Kidney epithelial cell (primary cell): ENCODE measurements at places on chromosomes 5 and 9. TPM values are rescaled to one million over a fixed set of nuclear protein-coding genes. Genes with fewer than 3 reads are reported as not detected.
A peak's percentile ranks its signal among the peaks of the same experiment; 100 is the strongest.

The DRD1 gene
- total RNA-seq, result 0.07 TPM in 1 of 2 replicates, not detected in the other

The CDC20B gene
- 0.27 TPM in 1 of 2 replicates, not detected in the other for total RNA-seq

DNA sequence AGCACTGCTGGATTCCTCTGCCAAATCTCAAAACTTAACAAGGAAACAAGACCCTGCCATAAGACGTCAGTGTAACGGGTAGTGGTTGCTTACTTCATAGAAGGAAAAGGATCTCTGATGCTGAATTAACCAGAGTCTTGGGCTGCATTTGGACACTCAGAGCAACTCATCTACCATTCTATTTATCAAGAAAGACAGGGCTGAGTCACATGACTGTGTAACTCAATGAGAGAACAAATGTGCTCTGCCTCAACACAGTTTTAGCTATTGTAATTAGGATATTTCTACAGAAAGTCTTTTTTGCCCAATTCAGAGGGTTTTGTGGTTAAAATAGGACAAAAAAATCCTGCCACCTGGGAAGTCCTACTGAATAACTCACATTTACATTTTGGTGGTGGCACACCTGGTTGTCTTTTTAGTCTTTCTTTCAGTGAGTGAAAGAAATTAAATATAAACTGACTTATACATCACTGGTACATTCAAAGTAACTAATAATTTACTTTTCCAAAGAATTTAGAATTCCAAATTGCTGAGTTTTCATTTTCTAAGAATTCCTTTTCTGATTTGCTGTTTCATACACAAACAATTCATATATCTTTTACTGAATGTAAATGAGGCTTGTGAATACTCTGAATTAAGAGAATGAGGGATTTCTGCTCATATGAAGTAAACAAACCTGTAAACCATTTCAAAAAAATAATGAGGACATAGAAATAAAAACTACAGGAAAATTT, 104.4 kb downstream of the MPDZ start:
- DNase-seq, result no peak

GRCh38 chr5:121251954-121252353, 599.7 kb upstream of the FTMT start:
- DNase-seq, result no peak

The PCDHB2 gene
- 5.7 and 5.8 TPM in 2 replicates for total RNA-seq

The PRRT1B gene
- not detected in 2 replicates for total RNA-seq

GRCh38 chr5:124780011-124780410, 33.6 kb upstream of the ZNF608 start:
- DNase-seq, result no peak

The SLIT3 gene
- total RNA-seq, result 2.9 and 5.0 TPM in 2 replicates

The RNF183 gene
- total RNA-seq, result not detected in 2 replicates

The AKNA gene
- total RNA-seq, result 34.6 and 40.5 TPM in 2 replicates

GRCh38 chr9:80218328-80218727, 646.6 kb downstream of the TLE4 start:
- no peak for DNase-seq

- DNase-seq, result no peak
Observed at GRCh38 chr5:59421986-59422941, 471.3 kb downstream of the PDE4D start.

DNA sequence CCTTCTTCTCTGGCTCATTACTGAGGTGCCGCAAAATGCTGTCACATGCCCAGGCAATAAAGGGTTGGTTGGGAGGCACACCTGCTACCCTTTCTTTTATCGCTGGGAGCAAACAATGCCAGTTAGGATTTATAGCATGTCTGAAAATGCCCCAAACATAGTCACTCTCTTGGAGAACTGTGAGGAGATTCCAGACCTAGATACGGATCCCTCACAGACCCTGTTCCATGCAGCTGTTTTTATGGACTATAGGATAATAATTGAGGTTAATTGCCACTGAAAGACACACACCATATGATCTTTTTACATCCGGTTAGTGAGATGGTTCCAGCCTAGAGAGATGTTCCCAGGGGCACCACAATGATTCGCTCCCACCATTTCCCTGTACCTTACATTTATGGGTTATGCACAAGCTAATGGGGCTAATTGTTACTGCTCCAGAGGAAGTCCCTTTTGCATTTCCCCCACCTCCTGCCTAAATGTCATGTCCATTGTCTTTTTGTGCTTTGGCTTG, 318.1 kb downstream of the PIK3R1 start:
- DNase-seq, result no peak

The TRIM36 gene
- total RNA-seq, result 5.0 and 7.9 TPM in 2 replicates

The CNTNAP3B gene
- total RNA-seq, result 4.9 and 6.3 TPM in 2 replicates

- DNase-seq, result peak; percentile 96
Observed at GRCh38 chr9:107020040-107020530, 157.1 kb downstream of the ZNF462 start.

DNA sequence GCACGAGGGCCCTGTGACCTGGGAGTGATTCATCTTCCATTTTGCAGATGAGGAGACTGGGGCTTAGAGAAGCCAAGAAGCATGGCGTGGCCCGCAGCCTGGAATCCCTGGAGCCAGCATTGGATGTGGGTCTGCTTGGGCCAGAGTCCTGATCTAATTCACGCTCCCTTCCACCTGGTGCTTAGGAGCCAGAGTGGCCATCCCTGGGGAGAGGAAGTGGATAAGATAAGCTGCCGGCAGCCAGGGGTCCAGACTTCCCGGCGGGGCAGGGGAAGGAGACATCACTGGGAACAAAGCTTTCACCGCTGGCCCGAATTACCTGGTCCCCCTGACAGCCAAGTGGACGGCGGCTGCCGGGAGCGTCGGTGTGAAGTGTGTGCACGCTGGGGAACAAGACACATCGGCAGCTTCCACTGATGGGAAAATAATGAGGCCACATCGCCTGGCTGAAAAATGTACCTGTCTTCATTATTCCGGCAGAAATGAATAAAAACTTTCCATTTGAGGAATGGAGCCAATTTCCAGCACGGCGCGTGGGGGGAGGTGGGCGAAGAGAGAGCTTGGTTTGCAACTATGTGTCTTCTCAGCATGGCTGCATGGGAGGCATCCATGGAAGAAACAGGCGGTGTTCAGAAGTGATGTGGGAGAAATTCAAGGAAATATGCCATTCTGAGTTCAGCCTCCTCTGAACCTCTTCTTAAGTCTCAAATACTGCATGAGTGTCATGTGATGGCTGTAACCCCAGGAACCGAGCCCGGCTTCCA, 78.5 kb downstream of the OLFM1 start:
- no peak for DNase-seq

GRCh38 chr5:1885404-1885755, 2.7 kb upstream of the IRX4 start:
- no peak for DNase-seq

DNA sequence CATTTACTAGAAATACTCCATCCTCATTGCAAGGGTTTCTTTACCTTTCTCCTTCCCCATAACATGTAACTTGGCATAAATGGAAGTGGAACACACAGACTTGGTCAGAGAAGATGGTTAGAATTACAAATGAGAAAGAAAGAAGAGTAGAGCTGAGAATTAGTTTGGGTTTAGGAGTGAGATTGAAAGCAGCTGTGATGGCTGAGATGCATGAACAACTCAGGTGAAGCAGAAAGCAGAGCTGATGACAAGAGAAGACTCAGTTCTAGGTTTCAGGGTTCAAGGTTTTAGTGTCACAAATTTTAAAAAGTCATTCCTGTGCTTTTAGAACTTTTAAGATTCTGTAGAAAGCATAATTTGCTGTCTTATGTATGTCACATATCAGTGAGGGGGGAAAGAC, 54.0 kb downstream of the TMEM161B start:
- no peak for DNase-seq

GRCh38 chr9:71383308-71383940, 262.0 kb upstream of the TRPM3 start:
- DNase-seq, result no peak

The GFPT2 gene
- 4.0 and 7.7 TPM in 2 replicates for total RNA-seq

DNA sequence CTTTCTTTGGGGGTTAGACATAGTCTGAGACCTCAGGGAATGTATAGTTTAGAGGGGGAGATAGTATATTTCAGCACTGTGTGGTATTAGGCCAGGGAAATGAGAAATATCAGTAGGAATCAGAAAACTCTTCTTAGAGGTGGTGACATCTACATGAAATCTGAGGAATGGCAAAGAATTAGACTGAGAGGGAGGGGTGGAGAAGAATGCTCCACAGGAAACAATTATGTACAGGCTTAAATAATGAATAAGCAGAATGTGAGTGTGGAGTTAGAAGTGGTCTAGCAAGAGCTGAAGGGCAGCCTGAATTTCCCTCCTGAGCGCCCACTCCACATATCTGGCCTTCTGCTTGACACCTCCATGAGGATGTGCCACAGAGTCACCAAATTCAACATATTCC, 3.6 kb upstream of the MACIR start:
- no peak for DNase-seq

GRCh38 chr5:21807953-21808352, 1045.2 kb downstream of the CDH12 start:
- DNase-seq, result no peak

The IL31RA gene
- 1.2 TPM in 1 of 2 replicates, not detected in the other for total RNA-seq

DNA sequence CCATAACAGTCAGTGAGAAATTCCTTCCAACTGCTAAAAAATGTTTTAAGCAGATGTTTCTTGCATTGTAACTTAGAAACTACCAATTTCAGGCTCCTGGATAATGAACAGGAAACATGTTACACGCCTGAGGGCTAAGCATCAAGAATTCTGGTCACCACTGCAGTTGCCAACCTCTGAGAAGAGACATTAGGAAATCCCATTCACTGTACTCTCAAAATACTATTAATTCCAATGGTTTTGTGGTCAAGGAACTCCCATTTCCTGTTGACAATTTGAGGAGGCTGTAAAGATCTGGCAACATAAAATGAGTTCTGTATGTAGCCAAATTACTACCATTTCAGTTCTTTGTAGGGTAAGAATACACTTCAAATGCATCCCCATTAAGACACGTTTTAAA, 456.0 kb upstream of the MEF2C start:
- DNase-seq, result no peak

DNA sequence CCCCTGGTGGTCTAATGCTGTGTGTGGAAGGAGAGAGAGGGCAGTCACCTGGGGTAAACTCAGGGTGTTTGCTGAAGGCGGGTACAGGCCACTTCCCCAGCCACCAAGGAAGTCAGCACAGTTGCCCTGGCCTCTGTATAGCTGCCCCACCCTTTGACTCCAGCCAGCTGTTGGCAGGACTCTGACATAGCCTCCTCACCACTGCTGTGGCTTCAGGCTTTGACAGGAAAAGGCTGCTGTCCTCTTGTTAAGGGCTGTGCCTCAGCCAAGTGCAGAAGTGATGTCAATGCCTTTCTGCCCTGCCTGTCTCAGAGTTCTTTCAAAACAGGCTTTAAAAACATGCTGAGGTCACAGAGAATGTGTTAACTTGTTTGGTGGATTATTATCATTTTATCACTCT, 487.2 kb upstream of the KLF4 start:
- no peak for DNase-seq

DNA sequence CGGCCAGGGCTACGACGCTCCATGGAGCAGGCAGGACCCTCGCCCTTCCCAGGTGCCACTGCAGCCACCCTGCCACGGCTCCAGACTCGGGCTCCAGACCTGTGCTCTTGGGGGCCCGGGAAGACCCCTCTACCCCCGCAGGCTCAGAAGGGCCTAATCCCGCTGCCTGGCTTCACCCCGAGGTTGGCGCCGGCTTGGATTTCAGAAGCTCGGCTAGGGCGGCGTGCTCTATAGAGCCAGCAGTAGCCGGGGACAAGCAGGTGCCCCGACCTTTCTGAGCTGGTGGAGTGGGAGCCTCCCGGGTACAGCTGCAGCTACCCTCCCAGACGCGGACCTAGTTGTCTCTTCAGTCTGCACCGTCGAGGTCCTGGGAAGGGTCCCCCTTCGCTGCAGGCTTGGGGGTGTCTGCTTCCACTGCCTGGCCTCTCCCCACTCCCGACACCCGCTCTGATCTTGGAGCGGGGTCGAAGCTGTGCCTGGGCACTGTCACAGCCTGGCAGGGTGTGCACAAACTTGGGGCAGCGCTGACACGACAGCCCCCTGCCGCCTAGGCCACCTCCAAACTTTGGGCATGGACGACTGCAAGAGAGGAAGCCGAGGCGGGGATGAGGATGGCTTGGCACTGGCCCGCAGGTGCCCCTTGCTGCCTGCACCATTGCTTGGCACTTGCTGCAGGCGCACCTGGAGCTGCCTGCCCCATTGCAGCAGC, 1366.1 kb upstream of the CDH9 start:
- DNase-seq, result no peak

DNA sequence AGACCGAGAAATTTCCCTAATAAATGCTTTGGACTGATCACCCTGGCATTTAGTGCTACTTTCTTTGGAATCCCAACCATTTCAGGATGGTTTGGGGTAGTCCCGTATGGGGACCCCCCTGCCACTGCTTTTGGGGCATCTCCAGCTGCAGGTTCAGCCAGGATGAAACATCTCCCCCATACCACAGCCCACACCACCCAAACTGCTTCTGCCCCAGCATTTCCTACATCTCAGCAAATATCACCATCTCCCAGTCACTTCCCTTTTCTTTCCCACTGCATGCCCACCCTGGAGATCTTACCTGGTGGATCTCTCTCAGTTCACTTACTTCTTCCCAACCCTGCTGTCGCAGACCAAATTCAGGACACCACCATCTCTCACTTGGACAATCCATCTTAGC, 4.8 kb upstream of the P4HA2 start:
- no peak for DNase-seq

DNA sequence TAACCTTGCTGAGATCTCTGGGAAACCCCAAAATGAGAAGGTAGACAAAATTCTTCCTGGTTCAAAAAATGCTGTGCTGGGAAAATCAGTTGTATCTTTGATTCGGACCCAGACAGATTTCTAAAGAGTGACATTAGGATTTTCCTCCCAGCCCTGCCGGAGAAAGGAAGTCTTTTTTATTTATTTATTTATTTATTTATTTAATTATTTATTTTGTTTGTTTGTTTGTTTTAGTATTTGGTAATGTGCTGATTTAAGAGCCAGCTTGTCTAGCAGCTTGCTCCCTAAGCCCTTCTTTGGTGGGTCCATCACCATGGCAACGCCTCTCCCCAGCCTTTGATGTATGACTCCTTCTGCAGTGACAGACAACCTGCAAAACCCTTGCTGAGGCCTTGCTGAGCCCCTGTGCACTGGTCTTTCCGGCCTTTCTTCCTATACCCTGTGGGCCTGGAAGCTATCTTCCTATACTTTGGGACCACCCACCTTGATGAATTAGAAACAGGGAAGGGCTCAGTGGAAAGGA, 60.6 kb upstream of the AFAP1L1 start:
- no peak for DNase-seq

- DNase-seq, result no peak
Observed at GRCh38 chr5:37090781-37091180, 158.4 kb downstream of the CPLANE1 start.

- DNase-seq, result no peak
Observed at GRCh38 chr9:93244510-93245436, 60.8 kb downstream of the WNK2 start.

The SPINK6 gene
- not detected in 2 replicates for total RNA-seq

DNA sequence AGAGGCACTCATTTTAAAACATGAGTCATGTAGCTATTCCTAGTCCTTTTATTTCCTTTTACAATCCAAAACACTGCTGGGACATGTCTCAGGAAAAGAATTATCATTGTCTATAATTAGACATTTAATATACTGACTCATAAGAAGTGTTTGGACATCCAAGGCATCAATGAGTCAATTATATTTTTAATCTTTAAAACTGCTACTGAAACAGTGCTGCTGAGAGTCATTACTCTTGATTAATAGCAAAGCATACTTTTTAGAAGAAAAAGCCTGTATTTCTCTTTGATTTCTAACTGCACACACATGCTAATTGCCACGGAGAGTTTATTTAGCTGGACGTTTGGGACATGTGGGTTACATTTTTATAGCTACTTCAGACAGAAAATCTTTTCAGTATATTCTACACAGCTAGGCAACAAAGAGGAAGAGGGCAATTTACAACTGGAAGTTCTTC, 1249.0 kb upstream of the CDH18 start:
- peak; percentile 9 for DNase-seq

- no peak for DNase-seq
Observed at GRCh38 chr9:118414676-118415075, 710.5 kb downstream of the TLR4 start.
